Spinal cord (tissue), 10 donors: ENCODE measurements at places on chromosomes 6 and 20. TPM values are rescaled to one million over a fixed set of nuclear protein-coding genes. Genes with fewer than 3 reads are reported as not detected.

DNA sequence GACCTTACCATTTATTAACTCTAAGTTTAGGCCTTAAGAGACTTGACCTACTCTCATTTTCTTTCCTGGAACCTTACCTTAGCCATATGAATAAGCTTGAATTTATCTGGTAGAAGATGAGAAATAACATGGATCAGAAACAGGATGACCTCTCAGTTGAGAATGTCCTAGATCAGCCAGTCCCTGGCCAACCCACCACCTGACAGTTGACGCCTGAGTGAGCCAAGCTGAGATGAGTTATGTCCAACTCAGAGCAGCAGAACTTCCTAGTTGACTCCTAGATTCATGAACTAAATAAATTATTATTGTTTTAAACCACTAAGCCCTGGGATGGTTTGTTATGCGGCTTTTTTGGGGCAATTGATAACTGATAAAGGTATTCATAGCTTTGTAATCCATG, 233.0 kb upstream of the RAB32 start:
- no peaks in the 10 kb centered on the region for H3K4me1 ChIP-seq
- H3K4me3 ChIP-seq = no peak overlapping the region
- H3K27me3 ChIP-seq = no peaks in the 10 kb centered on the region
- DNase-seq = no peak

DNA sequence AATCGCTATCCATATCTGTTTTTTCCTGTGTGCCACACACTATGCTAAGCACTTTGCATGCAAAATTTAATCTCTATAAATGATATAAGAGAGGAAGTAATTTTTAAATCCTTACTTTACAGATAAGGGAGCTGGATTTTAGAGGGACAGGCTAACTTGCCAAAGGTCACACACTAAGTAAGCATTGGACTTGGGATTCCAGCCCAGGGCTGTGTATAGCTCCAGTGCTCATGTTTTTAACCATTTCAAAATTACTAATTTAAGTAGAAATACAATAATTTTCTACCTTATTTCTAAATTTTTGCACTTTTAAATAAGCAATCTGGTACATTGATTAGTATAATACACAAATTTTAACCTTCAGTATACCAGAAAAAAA, 144.6 kb downstream of the UST start:
- H3K27me3 ChIP-seq = no peaks in the 10 kb centered on the region
- no peak for DNase-seq
- no peak overlapping the region for H3K4me3 ChIP-seq
- peaks cover 14% of the 10 kb centered on the region for H3K4me1 ChIP-seq

DNA sequence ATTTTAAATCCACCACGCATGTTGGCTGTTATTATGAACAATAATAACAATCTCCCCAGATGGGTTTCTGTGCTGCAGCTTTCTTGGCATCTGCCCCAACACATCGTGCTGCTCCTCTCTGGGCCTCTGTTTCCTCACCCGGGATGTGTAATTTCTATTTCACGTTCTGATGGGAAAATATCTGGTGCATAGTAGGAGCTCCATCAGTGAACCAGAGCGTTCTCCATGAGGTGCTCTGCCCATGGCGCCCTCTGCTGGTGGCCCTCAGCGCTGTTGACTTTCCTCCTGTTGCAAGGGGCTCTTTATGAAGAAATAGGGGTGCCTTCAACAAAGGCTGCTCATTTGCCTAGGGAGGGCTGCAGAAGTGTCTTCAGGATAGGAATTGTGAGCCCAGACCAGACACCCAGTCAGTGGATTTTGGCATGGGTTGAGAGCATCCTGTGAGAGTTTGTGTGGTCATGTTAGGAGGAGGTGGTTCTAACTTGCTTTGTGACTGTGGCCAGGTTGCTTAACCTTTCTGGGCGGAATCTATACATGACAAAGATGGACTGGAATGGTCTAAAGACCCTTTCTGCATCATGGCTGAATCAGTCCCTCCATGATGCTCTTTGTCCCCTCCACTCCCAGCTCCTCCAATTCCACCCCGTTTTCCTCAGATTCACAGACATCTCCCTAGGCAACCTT, 8.1 kb downstream of the SCRT2 start:
- H3K4me1 ChIP-seq = peaks cover 29% of the 10 kb centered on the region
- no peak overlapping the region for H3K27ac ChIP-seq
- no peak overlapping the region for H3K4me3 ChIP-seq
- H3K27me3 ChIP-seq = peaks cover 28% of the 10 kb centered on the region
- H3K36me3 ChIP-seq = peaks cover 11% of the 10 kb centered on the region
- DNase-seq = no peak

DNA sequence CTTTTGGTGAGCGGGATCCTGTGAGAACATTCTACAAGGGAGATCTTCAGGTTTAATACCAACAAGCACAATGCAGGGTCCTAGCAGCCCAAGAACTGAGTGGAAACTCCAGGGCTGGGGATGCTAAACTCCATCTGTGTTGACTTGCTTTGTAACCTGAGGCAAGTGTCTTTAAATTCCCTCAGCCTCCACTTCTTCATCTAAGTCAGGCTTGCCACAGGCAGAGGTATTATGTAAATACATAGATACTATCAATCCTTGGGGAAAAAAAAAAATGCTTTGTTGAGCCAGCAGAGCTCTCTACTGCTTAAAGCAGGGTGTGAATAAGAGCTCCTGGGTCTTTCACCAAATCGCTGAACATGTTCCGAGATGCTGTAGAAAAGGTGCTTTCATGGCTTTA, 114.2 kb upstream of the PHACTR1 start:
- H3K27ac ChIP-seq = no peak overlapping the region
- H3K36me3 ChIP-seq = no peaks in the 10 kb centered on the region
- H3K4me1 ChIP-seq = no peaks in the 10 kb centered on the region
- no peak for DNase-seq

DNA sequence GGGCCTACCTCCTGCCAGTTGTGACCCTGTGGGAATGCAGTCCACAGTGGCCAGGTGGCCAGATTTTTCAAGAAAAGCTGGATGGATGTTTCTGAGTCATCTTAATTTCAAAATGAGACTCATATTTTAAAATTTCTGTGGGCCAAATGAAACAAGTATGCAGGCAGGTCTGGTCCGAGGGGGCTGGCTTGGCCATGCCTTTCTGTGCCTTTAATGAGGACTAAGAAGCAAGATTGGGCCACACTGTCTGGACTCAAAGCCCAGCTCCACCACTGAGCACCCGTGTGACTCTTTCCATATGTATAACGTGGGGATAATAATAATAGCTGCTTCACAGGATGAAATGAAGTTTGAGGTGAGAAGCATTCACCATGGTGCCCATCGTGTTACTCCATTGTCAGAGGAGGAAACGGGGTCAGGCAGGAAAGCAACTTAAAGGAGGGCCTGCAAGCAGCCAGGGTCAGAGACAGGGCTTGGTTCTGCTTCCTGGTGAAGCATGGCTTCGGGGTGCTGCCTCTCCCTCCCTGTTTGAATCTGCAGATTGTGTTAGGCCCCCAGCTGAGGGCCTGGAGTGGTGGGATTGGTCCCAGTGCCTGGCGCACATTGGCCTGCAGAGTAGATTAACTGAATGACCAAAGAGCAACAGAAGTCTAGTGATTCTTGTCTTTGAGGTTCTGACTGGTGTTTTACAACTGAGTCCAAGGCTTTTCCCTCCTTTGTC, 3.8 kb downstream of the SOX12 start:
- H3K36me3 ChIP-seq = peaks cover 29% of the 10 kb centered on the region
- H3K4me1 ChIP-seq = peaks cover 52% of the 10 kb centered on the region
- H3K27me3 ChIP-seq = no peaks in the 10 kb centered on the region

Gene GHRH
- total RNA-seq = not detected

Gene COL9A1
- total RNA-seq = 8.1 TPM

DNA sequence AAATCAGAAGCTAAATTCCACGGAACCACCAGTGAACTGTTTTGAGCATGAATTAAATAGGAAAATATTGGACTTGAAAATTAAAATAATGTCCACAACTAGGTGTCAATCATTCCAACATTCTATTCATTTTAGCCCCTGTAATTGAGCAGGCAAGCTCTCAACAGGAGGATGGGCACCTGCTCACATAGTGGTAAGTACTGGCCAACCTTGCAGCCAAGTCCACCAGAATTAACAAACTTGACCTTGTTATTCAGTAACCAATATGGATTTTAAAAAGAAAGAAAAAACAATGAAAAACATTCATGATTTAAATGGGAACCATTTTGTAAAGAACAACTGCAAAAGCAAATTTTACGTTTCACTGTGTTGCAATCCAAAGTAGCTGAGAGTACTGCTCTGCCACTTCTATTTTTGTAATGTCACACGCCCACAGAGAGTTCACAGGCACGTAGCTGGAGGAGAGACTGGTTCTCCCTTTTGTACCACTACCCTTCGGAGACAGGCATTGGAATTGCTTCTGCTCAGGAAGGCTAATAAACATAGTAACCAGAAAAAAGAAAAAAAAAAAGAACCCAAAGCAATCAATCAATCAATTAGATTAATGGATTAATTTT, 75.2 kb upstream of the F13A1 start:
- DNase-seq = no peak
- no peaks in the 10 kb centered on the region for H3K4me1 ChIP-seq
- no peaks in the 10 kb centered on the region for H3K36me3 ChIP-seq
- H3K27me3 ChIP-seq = no peaks in the 10 kb centered on the region
- H3K4me3 ChIP-seq = no peak overlapping the region
- no peak overlapping the region for H3K27ac ChIP-seq

- no peaks in the 10 kb centered on the region for H3K36me3 ChIP-seq
- H3K27ac ChIP-seq = no peak overlapping the region
- H3K4me3 ChIP-seq = no peak overlapping the region
- no peak for DNase-seq
- H3K27me3 ChIP-seq = no peaks in the 10 kb centered on the region
Observed at GRCh38 chr6:21873562-21873961, 280.0 kb downstream of the SOX4 start.

DNA sequence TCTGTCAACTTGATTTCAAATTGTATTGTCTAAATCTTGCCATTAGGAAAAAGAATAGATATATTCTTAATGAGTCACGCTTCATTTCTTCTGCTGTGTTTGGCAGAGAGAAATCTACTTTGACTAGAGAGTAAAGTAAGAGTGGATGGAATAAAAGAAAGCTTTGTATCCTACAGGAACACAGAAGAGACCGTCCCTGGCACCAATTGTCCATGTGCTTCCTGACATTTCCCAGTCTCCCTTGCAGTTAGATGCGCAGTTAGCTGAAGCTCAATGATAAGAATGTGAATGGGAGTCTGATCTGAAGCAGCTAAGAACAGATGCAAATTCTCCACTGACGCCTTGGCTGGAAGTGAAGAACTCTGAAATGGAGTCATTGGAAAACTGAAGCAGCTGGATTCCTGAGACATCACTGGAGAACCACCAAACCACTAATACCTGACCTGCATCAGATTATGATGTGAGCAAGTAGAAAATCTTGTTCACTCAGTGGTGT, 528.2 kb upstream of the MARCKS start:
- no peaks in the 10 kb centered on the region for H3K27me3 ChIP-seq
- no peaks in the 10 kb centered on the region for H3K4me1 ChIP-seq
- no peak for DNase-seq
- H3K36me3 ChIP-seq = no peaks in the 10 kb centered on the region
- no peak overlapping the region for H3K4me3 ChIP-seq
- H3K27ac ChIP-seq = no peak overlapping the region

- no peak for DNase-seq
- no peaks in the 10 kb centered on the region for H3K36me3 ChIP-seq
- H3K27me3 ChIP-seq = no peaks in the 10 kb centered on the region
- no peak overlapping the region for H3K4me3 ChIP-seq
Observed at GRCh38 chr6:111534231-111534751, 51.3 kb upstream of the REV3L start.

Gene KHDC1L
- total RNA-seq = 0.83 TPM

- H3K4me1 ChIP-seq = no peaks in the 10 kb centered on the region
- no peak for DNase-seq
- no peak overlapping the region for H3K4me3 ChIP-seq
- H3K27me3 ChIP-seq = no peaks in the 10 kb centered on the region
- H3K27ac ChIP-seq = no peak overlapping the region
Observed at GRCh38 chr6:12527339-12527738, 189.2 kb upstream of the PHACTR1 start.

Gene SLC25A27
- total RNA-seq = 43.5 TPM

DNA sequence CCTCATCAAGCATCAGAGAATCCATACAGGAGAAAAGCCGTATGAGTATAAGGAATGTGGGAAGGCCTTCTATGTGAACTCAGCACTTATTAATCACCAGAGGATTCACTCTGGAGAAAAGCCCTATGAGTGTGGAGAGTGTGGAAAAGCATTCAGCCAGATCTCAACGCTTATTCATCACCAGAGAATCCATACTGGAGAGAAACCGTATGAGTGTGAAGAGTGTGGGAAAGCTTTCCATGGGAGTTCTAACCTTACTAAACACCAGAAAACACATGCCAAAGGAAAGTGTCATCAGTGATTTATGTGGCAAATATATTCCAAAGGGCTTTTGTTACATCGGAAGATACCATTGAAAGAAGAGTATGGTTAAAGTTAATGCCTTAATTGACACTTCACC, 25.4 kb downstream of the ZKSCAN8 start:
- peaks cover 5% of the 10 kb centered on the region for H3K4me1 ChIP-seq
- no peaks in the 10 kb centered on the region for H3K36me3 ChIP-seq
- H3K4me3 ChIP-seq = no peak overlapping the region
- H3K27me3 ChIP-seq = no peaks in the 10 kb centered on the region

GRCh38 chr6:137043710-137044365, 927 bp downstream of the IL20RA start:
- no peak overlapping the region for H3K27ac ChIP-seq
- H3K4me1 ChIP-seq = peaks cover 3% of the 10 kb centered on the region
- no peak for DNase-seq
- H3K27me3 ChIP-seq = peaks cover 27% of the 10 kb centered on the region
- H3K36me3 ChIP-seq = no peaks in the 10 kb centered on the region
- H3K4me3 ChIP-seq = peak overlapping the region; percentile 60

Gene OR2H1
- not detected for total RNA-seq

Gene DNMT3B
- 3.3 TPM for total RNA-seq
